Neural crest cell (in vitro differentiated cells): ENCODE measurements at places on chromosomes 7 and 10.

DNA sequence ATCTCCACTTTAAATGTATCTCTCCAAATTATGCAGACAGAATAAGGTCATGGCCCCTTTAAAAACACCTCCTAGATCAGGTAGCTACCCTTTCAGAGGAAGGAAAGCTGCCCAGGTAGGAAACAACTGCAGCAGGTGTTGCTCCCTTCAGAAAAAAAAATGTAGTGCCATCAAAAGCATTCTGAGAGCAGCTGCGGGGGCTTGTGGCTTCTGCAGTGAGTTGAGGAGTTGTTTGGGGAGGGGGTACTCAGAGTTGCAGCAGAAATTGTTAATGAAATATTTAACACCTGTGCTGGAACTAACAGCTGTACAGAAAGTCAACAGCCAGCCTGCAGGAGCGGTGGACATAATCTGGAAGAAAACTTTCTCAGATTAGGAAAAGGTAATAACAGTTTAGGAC is 24.0 kb downstream of the CDHR3 start:
- no peak for DNase-seq

- no peak for DNase-seq
These were observed 166.6 kb upstream of the MKLN1 start for GRCh38 chr7:131161103-131161502.

- no peak for DNase-seq
These were observed 29.7 kb upstream of the CRTAC1 start for GRCh38 chr10:98060079-98060478.

GRCh38 chr7:75772081-75773077 is at the start of gene CCL26:
Gene CCL26, minus strand, starts transcription at chr7:75772211. Its CDS starts 35 bp downstream, at chr7:75772176.
- DNase-seq = no peak

DNA sequence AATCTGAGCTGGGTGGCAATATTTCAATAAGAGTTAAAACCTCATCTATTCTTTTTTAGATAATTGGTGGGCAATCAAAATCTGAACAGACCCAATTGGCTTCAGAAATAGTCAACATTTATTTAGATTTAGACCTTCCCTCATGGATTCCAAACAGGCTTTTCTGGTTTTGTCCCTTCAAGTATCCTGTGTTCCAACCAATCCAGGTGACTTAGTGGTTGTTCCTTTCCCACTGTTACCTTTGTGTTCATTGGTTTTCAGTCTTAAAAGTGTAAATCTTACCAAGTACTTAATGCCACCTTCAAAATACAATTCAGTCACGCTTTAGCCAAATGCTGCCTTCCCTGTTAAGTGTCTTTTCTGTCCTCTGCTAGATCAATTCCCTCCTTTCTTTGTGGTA is 85.9 kb downstream of the AHR start:
- DNase-seq = no peak

- DNase-seq = no peak
These were observed 493.4 kb upstream of the ZMIZ1 start for GRCh38 chr10:78575400-78575799.

- DNase-seq = no peak
These were observed 60.7 kb downstream of the OTUD1 start for GRCh38 chr10:23499372-23500132.

GRCh38 chr10:49752584-49752983 is 9.5 kb downstream of the OGDHL start:
- no peak for DNase-seq

DNA sequence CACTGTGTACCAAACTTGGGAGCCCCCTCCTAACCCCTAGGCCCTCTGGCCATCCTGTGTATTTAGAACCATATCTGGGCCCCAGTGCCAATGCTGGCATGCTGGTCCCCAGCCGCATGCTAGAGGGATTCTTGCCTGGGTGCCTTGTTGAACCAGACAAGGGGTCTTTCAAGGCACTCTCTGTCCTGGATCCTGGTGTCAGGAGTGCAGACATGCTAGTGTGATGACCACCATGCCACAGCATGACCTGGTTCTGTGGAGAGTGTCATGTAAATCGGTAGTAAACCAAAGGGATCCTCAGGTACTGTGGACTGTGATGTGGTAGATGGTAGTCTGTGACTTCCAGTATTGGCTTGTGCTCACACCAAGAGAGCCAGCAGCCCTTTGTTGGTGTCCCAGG is 222.2 kb upstream of the PODXL start:
- DNase-seq = no peak

DNA sequence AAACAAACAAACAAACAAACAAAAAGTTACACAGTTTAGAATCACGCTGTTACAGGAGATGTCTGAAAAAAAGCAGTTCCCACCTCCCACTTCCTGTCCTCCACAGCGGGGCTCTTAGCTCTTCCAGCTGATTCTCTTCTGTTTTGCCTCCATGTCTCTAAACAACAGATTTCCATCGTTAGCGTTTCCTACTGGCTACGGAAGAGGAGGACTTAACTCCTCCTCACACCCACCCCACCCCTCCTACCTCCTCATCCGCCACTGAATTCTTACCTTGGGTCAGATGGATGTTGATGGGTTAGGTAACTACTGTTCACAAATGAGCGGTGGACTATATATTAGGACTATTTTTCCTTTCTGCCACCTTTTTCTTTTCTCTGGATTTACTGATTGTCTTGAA is 36.8 kb upstream of the NUB1 start:
- DNase-seq = no peak

DNA sequence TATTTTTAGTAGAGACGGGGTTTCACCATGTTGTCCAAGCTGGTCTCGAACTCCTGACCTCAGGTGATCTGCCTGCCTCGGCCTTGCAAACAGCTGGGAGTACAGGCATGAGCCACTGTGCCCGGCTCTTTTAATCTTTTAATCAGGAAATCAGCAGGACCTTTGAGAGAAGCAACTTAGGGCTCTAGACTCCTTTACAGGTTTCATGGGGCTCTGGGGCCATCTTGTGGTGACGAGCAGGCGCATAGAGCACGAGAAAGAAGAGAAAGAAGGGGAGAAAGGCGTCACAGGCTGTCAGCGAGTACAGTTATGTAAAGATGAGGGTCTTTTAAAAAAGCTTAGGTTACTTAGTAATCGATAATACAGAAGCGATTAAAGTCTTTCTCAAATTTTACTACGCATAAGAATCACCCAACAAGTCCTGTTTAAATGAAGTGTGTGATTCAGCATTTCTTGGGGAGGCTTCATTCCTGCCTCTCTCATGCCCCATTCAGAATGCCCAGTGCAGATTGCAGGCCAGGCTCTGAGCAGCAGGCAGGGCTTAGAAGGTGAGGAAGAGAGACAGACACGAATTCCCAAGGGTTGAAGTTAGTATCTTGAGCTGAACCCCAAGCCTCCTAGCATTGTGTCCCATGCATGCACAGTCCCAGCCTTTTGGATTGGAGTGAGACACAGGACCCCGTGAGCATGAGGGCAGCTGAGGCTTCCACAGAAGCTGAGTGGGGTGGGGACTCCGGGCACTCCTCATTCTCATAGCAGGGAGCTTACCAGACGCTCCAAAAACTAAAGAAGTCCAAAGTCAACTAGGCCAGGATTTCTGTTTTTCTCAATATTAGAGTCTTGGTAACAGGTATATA is 23.6 kb upstream of the PFKP start:
- DNase-seq = peak; percentile 57

DNA sequence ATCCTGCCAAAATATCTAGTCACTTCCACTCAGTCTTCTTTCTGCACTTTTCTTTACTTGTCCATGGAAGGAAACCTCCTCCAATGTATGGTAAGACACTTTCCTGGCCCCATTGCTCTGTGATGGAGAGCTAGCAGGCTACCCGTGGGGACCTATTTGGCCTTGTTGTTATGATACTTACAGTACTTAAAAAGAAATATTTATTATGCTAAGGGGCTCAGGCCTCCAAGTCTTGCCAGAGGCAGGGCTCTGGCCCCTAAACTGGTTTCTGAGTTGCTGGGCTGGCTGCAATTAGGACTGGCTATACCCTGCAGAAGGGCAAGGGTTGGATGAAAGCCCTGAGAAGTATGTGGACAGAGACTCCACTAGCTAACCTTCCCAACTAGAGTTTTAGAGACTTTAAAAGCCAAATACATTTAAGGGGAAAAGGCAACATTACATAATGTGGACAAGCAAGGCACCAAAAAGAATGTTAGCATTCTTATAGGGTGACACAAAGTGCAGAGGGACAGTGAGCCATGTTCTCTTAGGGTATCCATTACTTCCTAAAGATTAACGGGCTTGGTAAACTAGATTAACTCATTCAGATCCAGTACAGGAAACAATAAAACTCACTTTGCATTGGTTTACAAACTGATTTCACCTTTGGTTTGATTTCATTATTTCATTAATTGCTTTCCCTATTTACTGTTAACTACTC is 84.9 kb upstream of the INHBA start:
- no peak for DNase-seq

DNA sequence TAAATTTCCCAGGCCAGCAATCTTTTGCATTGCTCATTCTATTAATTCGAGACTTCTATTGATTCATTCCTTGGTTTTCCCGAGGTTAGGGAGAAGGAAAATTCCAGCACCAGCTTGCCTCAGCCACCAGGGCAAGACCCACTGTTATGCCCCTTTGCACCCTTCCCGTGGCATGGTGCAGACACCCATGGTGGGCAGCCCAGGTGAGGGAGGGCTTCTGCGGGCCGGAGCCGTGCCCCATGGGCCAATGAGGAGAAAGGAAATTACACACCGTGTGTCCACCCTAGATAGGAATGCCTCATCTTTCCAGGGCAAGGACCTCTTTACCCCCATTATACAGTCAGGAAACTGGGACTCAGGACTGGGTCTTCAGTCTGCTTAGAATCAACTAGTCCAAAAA is 4.5 kb upstream of the GRID1 start:
- no peak for DNase-seq

DNA sequence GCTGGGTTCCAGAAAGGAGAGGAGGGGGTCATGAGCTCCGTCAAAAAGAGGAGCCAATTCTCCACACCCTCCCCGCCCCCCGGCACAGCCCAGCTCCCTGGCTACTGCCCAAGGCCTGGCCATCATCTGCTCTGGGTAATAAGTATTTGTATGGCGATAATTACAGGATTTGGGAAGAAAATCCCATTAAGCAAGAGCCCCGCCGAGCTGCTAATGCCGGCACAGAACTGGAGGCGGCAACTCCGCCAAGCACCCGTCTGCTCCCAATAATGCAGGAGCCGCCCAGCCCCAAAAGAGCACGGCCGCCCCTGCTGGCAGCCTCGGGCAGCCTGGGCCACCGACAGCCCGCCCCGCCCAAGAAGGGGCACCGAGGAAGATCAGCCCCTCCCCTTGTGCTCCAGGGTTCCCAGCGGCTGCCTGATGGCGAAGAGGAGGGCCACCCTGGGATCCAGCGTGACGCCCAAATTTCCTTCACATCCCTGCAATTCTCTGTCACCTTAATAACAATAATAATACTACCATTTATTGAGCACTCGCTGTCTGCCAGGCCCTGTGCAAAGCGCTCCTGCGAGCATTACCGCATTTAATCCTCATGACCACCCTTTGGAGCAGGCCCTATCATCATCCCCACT is 5.9 kb downstream of the SLIT1 start:
- peak; percentile 46 for DNase-seq

GRCh38 chr7:141992688-141993087 is 3.0 kb upstream of the MGAM start:
- no peak for DNase-seq

- DNase-seq = no peak
These were observed 48.0 kb upstream of the SP8 start for GRCh38 chr7:20834656-20835055.

DNA sequence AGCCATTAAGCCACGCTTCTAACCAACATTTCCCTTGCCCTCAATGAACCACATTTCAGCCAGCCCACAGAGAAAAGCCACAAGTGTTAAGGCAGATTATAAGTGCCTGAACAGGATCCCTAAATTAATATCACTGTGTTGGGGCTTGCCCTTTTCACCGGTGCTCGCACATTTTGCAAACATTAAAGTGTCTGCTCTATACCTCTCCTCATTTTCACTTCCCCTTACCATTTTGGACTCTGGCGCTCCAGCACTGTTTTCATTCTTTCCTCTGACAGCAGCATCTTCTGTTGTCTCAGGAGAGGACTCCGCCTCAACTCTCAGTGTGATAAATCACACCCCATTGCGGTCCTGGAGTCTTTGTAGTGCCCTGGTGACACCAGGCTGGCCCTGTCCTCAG is 274.2 kb downstream of the BAMBI start:
- no peak for DNase-seq

DNA sequence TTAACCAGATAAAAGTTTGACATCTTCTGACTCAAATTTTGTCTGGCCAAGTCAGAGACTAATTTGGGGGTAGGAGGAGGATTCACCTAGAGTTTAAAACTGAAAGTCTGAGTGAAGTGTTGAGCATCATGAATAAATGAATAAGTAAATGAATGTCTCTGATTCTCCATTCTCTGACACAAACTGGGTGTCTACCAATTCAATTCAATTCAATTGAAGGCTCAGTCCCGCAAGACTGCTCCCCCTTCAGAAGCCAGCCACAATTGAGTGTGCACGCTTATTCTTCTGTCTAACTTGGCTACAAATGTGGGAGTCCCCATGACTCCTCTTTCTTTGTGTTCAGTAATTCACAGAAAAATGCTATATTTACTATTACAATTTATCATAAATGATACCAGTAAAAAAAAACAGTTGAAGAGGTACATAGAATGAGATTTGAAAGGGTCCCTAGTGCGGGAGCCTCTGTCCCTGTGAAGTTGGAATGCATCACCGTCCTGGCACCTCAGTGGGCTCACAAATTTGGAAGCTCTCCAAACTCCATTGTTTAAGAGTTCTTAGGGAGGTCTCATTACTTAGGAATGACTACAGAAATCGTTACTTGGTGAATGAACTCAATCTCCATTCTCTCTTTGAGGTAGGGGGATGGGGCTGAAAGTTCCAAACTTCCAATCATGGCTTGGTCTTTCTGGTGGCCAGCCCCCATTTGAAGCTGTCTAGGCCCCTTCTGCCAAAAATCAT is 243.7 kb upstream of the PHYHIPL start:
- no peak for DNase-seq

GRCh38 chr7:113015034-113015645 is 71.5 kb downstream of the GPR85 start:
- no peak for DNase-seq

GRCh38 chr7:132944774-132945173 is 137.1 kb downstream of the CHCHD3 start:
- no peak for DNase-seq

DNA sequence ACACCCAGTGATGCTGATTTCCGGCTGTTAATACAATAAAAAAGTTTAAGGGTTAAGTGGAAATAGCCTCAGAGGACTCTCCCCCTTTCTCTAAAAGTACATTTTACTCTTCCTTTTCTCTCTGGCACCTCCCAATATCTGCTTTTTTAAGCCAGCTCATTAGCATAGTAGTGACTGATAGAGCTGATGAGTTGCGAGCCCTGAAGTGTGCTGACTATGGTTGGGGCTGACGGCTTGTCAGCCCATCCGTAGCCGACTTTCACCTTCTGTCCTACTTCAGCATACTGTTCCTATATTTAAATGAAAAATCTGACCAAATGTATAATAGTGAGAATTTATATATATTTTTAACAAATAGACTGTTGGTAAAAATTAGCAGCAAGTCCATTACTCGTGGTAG is 80.0 kb downstream of the SHH start:
- DNase-seq = no peak

- no peak for DNase-seq
These were observed 903 bp upstream of the NT5C2 start for GRCh38 chr10:103193820-103194529.
